ENCODE measurements at places on chromosomes 4 and X. TPM values are rescaled to one million over a fixed set of nuclear protein-coding genes. Genes with fewer than 3 reads are reported as not detected.

The DGAT2L6 gene
- total RNA-seq = not detected

GRCh38 chrX:150329868-150330267 is 33.2 kb upstream of the MAMLD1 start:
- no peaks in the 10 kb centered on the region for H3K36me3 ChIP-seq
- no peak overlapping the region for H3K27ac ChIP-seq
- H3K27me3 ChIP-seq = no peaks in the 10 kb centered on the region
- DNase-seq = peak; percentile 26
- H3K4me3 ChIP-seq = no peak overlapping the region

DNA sequence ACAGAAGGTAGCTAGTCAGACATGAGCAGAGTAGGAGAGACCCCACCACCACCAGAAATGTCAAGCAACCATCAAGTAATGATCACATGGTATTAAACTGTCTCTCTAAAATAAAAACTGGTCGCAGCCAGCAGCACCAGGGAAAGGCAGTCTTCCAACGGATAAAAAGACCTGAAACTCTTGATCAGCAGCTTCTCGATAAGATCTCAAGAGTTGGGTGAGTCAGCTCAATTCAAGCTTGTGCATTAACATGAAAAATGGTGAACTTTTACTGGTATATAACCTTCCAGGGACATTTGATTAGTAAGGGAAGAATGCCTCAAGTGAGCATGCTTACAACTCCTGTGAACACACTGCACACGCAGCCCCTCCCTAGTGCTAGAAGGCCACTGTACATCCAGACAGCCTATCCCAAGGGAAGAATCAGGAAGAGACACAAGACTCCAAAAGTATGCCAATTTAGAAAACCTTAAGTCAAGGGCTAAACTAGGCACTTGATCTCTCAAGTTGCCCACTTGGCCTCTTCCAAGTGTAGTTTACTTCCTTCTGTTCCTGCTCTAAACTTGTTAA is 270.0 kb upstream of the GNPDA2 start:
- no peak overlapping the region for H3K27ac ChIP-seq
- H3K27me3 ChIP-seq = no peaks in the 10 kb centered on the region
- no peaks in the 10 kb centered on the region for H3K36me3 ChIP-seq
- DNase-seq = no peak
- H3K4me3 ChIP-seq = no peak overlapping the region
- no peaks in the 10 kb centered on the region for H3K4me1 ChIP-seq

- H3K27ac ChIP-seq = no peak overlapping the region
- no peaks in the 10 kb centered on the region for H3K4me1 ChIP-seq
- H3K4me3 ChIP-seq = no peak overlapping the region
- no peak for DNase-seq
Measured at GRCh38 chr4:113094331-113094730, 44.9 kb downstream of the ANK2 start.

- no peak for DNase-seq
- H3K27ac ChIP-seq = no peak overlapping the region
Measured at GRCh38 chr4:24475756-24476155, 108.6 kb downstream of the DHX15 start.

GRCh38 chrX:69238114-69238886 is 73.0 kb upstream of the PJA1 start:
- DNase-seq = no peak
- H3K27me3 ChIP-seq = peaks cover 37% of the 10 kb centered on the region
- no peaks in the 10 kb centered on the region for H3K36me3 ChIP-seq
- H3K4me1 ChIP-seq = no peaks in the 10 kb centered on the region
- H3K4me3 ChIP-seq = no peak overlapping the region

- peaks cover 13% of the 10 kb centered on the region for H3K36me3 ChIP-seq
- H3K4me3 ChIP-seq = no peak overlapping the region
- no peak overlapping the region for H3K27ac ChIP-seq
- H3K4me1 ChIP-seq = no peaks in the 10 kb centered on the region
- no peak for DNase-seq
Measured at GRCh38 chr4:71446479-71447081, 107.8 kb downstream of the SLC4A4 start.

DNA sequence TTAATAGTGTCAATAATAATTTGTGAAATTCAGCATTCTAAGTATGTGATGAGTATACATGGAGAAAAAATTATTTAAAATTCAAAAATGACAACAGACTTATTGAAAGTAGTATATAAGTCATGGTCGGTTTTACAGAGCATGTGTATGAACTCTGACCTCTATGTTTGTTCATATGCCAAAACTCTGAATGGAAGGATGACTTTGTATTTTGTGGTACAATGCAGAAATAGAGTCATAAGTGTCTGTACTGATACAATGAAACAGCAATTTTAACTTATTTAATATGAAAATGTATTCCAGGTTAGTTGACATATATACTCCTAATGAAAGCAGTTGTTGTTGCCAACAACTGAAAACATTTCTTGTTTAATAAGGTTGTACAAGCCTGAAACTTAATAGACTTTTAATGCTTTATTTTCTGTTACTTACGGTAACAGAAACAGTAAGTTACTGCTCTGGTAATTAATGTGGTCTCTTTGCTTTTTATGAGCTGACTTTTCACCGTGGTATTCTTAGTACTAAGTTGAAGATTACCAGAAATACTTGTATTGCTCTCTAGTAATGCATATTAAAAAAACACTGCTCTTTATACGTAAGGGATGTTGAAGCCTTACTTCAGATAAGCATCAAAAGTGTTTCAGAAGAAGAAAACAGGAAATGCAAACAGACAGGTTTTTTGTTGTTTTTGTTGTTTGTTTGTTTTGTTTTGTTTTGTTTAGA is 1.9 kb downstream of the UBE2K start:
- peaks cover 8% of the 10 kb centered on the region for H3K36me3 ChIP-seq
- H3K27me3 ChIP-seq = no peaks in the 10 kb centered on the region
- H3K4me3 ChIP-seq = peak overlapping the region; percentile 90

GRCh38 chr4:26264109-26264508 is 56.7 kb upstream of the RBPJ start:
- H3K4me1 ChIP-seq = no peaks in the 10 kb centered on the region
- H3K4me3 ChIP-seq = no peak overlapping the region

- no peaks in the 10 kb centered on the region for H3K36me3 ChIP-seq
- no peak for DNase-seq
- peaks cover 4% of the 10 kb centered on the region for H3K27me3 ChIP-seq
- H3K4me3 ChIP-seq = no peak overlapping the region
- H3K27ac ChIP-seq = no peak overlapping the region
Measured at GRCh38 chrX:45184211-45184610, 16.5 kb downstream of the DIPK2B start.

DNA sequence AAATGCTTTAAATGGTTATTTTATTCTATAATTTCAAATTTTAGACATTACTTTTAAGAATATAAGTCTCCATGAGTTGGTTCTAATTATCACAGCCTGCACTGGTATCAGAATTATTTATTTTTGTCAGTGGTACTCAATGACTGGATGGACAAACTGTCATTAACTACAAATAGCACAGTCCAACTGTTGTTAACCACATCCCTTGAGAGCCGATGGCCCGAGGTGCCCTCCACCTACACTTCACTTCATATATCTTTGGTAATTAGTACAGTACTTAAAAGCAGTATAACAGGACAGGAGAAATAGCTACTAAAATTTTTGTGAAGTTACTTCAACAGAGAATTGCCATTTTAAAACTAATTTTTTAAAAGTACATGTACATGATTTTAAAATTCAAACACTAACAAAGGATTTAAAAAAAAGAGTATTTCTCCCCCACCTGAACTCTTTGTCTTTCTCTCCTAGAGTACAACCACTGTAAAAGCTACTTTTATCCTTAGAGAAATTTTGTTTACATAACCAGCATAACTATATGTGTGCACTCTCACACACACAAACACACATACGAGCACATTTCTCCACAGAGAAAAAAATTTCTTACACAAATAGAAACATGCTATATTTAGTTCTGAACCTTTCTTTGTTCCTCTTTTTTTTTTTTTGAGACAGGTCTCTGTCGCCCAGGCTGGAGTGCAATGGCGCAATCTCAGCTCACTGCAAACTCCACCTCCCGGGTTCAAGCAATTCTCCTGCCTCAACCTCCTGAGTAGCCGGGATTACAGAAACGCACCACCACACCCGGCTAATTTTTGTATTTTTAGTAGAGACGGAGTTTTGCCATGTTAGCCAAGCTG is 6.5 kb downstream of the TIFA start:
- H3K4me1 ChIP-seq = peaks cover 6% of the 10 kb centered on the region
- H3K27me3 ChIP-seq = no peaks in the 10 kb centered on the region
- peaks cover 3% of the 10 kb centered on the region for H3K36me3 ChIP-seq
- no peak overlapping the region for H3K27ac ChIP-seq
- H3K4me3 ChIP-seq = no peak overlapping the region

DNA sequence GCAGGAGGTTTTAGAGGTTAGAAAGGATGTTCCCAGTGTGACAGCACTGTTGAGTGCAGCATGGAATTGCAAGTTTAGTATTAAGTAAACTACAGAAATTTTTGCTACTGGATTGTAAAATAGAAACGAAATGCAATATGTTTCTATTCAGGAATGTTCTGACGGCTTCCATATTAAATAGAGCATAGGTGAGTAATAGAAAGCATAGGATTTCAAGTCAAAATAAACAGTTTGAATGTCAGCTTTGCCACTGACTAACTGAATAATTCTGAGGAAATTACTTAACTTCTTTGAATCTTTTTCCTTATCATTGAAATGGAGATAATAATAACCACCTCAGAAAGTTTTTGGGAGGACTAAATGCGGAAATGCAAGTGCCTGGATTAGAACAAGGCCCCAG is 331.9 kb upstream of the GK2 start:
- H3K36me3 ChIP-seq = no peaks in the 10 kb centered on the region
- H3K27ac ChIP-seq = no peak overlapping the region
- H3K4me3 ChIP-seq = no peak overlapping the region
- no peaks in the 10 kb centered on the region for H3K27me3 ChIP-seq
